Naive B cell (primary cell): ENCODE measurements at places on chromosomes 1 and 21.
A peak's percentile ranks its signal among the peaks of the same experiment; 100 is the strongest.

GRCh38 chr1:212368073-212368484, 46.6 kb downstream of the PACC1 start:
- DNase-seq, result peak; percentile 53

DNA sequence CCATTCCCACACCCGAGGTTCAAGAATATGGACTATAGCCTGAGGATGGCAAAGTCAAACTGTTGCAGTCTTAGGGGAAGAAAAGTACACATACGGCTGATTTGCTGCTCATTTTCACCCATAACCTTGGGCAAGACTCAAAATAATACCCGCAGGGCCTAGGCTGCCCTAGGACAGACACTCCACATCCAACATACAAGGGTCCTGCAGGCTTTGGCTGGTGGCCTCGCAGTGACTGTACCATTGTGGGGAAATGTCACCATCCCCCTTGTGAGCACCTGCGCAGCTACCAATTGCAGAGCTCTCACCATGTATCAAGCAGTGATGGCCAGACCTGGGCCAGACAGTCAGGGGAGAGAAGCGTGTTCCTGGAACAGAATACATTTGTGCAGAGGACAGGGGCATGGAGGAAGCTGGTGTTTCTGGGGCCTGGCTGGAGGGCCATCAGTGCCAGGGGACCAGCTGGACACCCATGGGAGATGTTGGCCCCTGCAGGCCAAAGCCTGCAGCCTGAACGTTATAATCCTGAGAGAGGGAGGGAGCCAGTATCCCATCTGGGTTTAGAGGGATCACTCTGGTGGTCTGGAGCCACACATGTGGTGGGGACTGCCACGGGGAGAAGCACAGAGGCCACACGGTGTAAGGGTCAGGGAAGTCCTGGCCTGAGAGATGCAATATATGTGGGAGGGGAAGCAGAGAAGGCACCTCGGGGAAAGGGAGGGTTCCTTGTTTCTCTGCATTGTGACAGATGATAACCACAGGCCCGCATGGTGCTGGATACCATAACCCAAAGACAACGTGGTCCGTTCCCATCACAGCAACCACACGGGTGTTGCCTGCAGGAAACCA, 101.2 kb downstream of the GLIS1 start:
- no peak for DNase-seq

DNA sequence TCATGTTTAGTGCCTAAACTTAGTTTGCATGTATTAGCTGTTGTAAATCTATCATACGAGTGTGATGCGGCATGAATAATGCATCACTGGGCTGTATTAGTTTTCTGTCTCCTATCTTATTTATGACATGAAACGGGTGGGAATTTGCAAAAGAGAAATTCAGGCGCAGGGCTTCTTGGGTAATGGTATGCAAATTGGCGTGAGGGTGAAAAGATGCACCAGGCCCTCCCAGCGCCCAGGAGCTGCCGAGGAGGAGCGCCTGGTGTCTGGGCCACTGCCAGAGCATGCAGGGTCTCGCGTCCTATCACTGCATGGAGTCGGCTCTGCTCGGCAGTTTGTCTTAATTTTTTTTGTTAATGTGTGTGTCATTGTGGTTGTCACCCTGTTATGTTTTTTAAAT, 82.9 kb upstream of the ACTL8 start:
- DNase-seq, result no peak

DNA sequence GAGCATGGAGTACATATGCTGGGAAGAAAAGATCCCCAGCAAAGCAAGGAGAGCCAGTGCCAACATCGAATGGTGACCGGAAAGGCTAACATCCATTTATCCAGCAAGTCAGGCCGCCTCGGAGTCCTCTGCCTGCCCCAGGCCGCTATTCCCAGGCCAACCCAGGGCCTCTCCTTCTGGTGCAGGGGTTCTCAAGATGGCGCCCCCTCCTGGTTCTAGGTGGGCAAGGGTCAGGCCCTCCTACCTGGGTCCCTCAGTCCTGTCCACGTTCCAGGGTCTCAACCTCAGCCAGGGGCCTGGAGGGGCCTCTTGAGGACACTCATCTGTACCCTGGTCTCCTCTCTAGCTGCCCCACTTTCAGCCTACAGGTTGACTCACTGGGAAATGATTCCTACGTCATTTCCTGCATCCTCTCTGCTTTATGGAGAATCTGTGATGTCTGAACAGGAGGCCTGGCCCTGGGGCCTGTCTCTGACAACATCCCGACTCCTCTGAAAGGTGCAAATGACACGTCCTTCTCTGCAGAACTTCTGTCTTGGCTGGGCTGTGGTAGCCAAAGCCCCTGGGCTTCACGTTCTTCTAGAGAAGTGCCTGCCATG, 145.3 kb downstream of the PSMG1 start:
- no peak for DNase-seq

GRCh38 chr1:226702318-226702956, 36.6 kb downstream of the ITPKB start:
- no peak for DNase-seq

GRCh38 chr1:99305626-99306025, 41.3 kb downstream of the PLPPR4 start:
- DNase-seq, result no peak

DNA sequence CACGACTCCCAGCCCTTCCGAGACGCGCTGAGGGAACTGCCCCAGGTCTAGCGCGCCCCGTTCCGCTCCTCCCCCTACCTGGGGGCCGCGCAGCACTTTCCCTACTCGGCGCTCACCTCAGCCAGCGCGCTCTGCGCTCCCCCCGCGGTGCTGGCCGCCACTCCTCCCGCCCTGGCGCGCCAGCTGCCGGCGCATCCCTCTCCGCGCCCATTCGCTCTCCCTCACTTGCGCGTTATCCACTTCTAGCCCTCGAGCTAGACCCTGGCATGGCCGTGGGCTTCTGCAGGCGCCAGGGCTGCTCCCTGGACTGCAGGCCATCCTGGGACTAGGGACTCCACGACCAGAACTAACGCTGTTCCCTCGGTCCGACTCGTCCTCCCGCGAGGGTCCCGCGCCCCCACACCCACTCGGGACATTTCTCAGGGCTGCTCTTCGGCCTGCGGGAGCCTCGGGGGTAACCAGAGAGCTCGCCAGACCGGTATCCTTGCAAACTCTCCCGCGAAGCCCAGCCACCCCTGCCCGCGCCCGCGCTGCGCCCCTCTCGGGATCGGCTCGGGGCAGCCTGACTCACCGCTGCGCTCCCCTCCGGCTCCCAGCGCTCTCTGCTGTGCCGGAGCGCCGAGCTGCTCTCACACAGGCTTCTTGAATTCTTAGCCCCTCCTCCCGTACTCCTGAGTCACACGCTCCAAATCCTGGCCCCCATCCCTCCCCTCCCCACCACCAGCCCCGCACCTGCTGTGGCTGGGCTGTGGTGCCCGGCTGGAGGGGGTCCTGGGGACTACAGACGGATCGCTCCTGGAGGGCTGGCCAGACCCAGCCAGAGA, at the start of gene NGF:
Gene NGF, minus strand, starts transcription at position 617 of the 824 bp plus-strand sequence. CDS start 51,454 bp downstream, outside the sequence.
- no peak for DNase-seq

DNA sequence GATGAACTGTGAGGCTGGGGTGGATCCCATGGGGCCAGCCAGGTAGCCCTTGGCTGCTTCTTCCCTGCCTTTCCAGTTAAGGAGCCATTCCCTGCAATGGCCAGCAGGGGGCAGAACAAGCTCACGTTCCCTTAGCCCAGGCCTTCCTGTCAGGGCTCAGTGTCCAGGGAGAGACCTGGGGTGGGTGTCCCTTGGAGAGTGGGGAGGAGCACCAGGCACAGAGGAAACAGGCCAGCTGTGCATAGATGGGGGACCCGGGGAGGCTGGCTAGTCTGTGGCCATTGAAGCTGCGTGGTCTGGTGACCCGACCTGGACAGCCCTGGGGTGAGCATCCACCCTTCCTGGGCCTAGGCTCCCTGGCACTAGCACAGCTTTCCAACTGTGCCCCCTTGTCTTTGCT, 13.2 kb upstream of the EPS8L3 start:
- peak; percentile 71 for DNase-seq

DNA sequence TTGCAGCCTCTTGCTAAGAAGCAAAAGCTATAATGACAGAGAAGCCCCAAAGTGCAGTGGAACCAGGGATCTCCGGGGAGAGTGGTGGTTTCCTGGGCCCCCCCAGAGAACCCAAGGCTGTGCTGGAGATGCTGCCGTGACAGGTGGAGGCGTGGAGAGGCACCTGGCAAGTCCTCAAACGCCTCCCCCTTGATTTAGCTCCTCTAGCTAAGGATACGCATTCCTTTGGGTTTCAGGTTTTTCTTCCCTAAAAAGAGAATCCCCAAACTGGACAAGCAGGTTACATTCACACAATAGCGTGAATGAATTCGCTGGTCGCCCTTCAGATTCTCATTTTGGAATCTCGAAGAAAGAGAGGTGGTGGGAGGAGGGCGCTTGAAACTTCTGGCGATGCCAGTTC, 853 bp upstream of the ATP1A1 start:
- no peak for DNase-seq

DNA sequence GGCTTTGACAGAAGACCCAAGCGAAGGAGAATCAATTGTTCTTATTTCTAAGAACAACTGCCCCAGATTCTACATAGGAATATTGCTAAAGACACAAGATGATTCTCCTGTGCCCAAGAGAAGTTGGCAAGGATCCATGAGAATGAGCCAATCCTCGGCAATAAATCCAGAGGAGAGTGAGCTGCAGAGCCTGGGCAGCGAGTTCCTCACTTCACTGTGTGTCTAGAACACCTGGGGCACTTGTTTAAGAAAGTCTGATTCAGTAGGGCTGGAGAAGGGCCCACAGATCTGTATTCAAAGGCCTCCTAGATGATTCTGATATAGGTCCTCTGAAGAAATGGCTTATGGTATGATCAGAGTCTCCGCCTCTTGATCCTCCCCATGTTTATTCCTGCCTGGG, 31.8 kb downstream of the GADD45A start:
- DNase-seq, result no peak

DNA sequence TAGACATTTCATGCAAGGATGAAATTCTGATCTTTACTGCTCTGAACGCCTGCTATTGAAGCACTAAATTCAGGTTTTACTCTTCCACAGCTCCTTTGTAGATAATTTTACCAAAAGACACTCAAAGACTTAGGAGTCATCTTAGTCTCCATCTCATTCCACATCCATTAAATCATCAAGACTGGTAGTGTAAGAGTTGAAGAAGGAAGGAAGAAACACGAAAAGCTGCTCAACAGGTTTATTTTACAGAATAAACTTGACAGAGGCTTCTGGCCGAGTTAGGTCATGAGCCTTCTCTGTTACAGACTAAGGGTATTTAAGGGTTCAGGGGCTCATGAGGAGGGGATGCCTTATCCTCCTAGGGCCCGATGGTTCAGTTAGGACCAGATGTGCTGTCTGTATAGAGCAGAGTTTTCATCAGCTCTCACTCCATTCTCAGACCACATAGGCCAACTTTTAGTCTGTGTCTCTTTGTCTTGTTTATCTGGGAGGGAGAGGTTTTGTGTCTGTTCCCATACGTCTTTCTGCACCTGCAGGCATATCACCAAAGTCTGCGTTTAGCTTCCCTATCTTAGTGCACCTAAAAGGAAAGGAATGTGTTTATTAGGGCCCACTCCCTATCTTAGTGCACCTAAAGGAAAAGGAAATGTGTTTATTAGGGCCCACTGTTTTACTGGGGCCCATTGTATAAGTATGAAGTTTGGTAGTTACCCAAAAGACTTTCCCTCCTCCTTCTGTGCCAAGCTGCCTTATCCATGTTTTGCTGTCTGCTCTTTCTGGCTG, 57.4 kb upstream of the RGS18 start:
- no peak for DNase-seq

GRCh38 chr1:18211764-18212163, 104.2 kb downstream of the IGSF21 start:
- DNase-seq, result no peak

- peak; percentile 3 for DNase-seq
Observed at GRCh38 chr1:95145493-95145892, 28.3 kb downstream of the TLCD4 start.

- DNase-seq, result no peak
Observed at GRCh38 chr1:3352952-3353331, 101.5 kb upstream of the ARHGEF16 start.

- DNase-seq, result peak; percentile 85
Observed at GRCh38 chr1:153598309-153599172, 14.4 kb downstream of the S100A16 start.

DNA sequence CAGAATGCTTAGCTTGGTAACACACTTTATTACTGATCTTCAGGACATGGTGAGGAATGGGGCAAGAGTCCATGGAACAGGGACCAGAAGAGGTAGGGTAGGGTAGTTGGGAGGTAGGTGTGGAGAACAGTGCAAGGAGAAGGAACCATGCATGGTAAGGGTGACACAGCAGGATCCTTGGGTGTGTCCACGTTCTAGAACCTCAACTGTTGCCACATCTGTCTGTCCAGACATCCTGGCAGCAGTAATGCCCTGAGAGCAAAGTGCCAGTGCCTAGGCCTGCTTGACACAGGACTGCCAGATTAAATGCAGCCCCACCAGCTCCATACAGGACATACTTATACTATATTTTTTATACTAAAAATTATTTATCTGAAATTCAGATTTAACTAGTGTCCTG, 13.9 kb downstream of the DMAP1 start:
- no peak for DNase-seq

- DNase-seq, result no peak
Observed at GRCh38 chr1:84735483-84735882, 45.2 kb upstream of the SSX2IP start.

DNA sequence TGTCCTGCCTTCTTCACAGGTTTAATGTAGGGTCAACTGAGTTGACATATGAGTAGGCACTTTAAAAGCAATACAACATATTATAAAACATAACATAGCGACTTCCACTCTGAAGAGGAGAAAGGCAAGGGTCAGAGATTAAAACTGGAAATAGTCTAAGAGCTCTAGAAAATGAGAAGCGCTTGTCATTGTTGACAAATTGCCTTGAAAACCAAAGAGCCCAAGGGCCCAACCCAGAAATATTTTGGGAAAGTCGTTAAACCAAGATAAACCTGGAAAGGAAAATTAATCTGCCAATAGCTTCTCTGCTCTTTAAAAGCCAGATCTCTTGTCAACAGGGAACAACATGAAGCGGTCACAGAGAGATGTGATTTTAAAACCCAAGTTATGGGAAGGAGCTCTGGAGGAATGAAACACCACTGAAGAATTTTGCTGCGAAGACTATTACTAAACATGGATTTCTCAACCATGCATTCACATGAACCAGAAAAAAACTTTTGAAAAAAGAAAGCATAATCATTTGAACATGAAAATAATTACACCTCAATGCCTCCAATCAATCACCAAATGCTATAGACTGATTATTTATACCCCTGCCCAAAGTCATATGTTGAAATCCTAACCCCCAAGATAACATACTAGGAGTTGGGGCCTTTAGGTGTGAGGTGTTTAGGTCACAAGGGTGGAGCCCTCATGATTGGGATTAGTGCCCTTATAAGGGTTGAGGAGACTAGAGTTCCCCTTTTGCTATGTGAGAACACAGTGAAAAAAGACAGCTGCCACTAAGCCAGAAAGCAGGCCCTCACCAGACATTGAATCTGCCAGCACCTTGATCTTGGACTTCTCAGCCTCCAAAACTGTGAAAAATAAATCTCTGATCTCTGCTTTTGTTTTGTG, 33.0 kb upstream of the MTF1 start:
- no peak for DNase-seq

GRCh38 chr1:234592240-234592639, 17.7 kb downstream of the IRF2BP2 start:
- no peak for DNase-seq

DNA sequence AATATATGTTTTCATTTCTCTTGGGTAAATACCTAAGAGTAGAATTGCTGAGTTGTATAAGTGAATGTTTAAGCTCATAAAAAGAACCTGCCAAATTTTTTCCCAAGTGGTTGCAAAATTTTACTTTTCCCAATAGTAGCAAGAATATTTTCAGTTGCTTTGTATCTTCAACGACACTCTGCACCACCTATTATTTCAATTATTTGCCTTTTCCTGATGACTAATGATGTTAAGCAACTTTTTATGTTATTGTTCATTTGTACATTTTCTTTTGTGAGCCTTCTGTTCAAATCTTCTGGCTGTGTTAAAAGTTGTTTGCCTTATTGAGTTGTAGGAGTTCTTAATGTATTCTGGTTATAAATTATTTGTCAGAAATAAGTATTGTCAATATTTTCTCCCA, 299.1 kb upstream of the NRIP1 start:
- no peak for DNase-seq
